ENCODE measurements at places on chromosomes 3 and 15.
A peak's percentile ranks its signal among the peaks of the same experiment; 100 is the strongest.

DNA sequence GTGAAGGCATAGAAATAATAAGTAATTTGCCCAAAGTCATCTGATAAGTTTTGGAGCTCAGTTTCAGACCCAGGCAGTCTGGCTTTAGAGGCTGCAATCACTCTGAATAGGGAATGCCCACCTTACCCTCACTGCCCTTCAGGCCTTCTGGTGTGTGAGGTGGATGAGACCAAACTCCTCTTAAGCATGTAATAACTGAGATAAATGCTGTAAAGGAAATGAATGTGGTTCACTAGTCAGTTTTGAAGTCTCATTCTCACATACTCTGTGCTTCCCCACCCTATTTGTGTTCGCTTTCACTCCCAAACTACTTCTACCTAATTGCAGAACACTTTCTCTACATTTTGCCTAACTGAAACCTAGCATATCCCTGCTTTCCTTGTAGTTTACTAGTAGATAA is 144.1 kb downstream of the FILIP1L start:
- DNase-seq: no peak

GRCh38 chr3:45623393-45623792 is 28.8 kb downstream of the LIMD1 start:
- no peak for DNase-seq

GRCh38 chr3:149771652-149772271 is 19.5 kb upstream of the COMMD2 start:
- peak; percentile 64 for DNase-seq

GRCh38 chr3:125651244-125651643 is 55.9 kb upstream of the OSBPL11 start:
- DNase-seq: no peak

DNA sequence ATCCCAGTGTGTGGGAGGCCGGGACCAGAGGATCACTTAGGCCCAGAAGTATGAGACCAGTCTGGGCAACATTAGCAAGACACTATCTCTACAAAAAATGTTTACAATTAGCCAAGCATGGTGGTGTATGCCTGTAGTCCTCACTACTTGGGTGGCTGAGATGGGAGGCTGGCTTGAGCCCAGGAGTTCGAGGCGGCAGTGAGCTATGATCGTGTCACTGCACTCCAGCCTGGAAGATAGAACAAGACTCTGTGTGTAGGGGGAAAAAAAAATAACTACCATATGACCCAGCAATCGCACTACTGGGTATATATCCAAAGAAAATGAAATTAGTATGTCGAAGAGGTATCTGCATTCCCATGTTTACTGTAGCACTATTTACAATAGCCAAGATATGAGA is 22.6 kb downstream of the RYK start:
- no peak for DNase-seq

DNA sequence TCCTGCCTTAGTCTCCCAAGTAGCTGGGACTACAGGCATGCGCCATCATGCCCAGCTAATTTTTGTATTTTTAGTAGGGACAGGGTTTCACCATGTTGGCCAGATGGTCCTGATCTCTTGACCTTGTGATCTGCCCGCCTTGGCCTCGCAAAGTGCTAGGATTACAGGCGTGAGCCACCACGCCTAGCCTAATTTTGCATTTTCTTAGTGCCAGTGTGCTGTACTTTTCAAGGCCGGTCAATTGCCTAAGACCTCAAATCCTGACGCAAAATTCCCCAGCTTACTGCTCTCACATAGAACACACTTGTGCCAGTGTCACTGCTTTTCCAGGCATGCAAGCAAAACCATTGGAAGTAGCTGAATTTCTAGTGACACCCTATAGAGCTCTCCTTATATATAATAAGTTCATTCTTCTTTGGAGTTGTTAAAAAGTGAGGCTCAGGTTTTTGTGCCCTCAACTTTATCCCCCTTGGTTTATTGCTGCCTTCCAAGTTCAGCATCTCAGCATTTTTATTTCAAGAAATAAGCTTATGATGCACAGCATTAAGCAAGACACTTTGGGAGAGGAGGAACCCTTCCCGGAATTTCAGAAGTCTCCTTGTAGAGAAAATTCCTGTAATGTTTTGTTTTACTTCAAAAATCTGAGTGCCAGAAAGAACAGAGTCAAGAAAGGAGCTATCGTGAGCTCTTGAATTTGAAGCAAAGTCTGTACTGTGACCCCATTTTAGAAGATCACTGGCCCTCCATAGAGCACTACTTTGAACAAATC is 93.2 kb downstream of the FILIP1L start:
- DNase-seq: no peak

- no peak for DNase-seq
Measured at GRCh38 chr15:64687172-64687571, 88.2 kb downstream of the RBPMS2 start.

GRCh38 chr3:65961733-65962132 is 77.0 kb downstream of the MAGI1 start:
- DNase-seq: no peak

DNA sequence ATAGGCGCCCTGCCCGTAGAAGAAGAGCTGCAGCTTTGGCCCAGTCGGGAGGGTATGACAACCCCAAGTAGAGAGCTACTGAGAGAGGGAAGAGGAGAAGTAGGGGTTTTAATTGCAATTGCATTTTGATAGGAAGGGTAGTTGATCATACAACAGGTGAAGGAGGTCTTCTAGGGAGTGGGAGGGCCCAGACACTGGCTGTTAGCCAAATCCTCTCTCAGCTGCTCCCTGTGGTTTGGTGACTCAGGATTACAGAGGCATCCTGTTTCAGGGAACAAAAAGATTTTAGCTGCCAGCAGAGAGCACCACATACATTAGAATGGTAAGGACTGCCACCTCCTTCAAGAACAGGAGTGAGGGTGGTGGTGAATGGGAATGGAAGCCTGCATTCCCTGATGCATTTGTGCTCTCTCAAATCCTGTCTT is 408.9 kb upstream of the THBS1 start:
- peak; percentile 25 for DNase-seq

Measured in RPMI8226 (cell line).